Liver (tissue), 10 donors: ENCODE measurements at places on chromosomes 16 and 17. TPM values are rescaled to one million over a fixed set of nuclear protein-coding genes. Genes with fewer than 3 reads are reported as not detected.

- H3K27me3 ChIP-seq: no peaks in the 10 kb centered on the region
- no peak overlapping the region for H3K27ac ChIP-seq
- no peak overlapping the region for H3K4me3 ChIP-seq
- no peaks in the 10 kb centered on the region for H3K4me1 ChIP-seq
- DNase-seq: no peak
- H3K36me3 ChIP-seq: no peaks in the 10 kb centered on the region
These were observed 114.5 kb upstream of the CREBBP start for GRCh38 chr16:3995001-3995400.

DNA sequence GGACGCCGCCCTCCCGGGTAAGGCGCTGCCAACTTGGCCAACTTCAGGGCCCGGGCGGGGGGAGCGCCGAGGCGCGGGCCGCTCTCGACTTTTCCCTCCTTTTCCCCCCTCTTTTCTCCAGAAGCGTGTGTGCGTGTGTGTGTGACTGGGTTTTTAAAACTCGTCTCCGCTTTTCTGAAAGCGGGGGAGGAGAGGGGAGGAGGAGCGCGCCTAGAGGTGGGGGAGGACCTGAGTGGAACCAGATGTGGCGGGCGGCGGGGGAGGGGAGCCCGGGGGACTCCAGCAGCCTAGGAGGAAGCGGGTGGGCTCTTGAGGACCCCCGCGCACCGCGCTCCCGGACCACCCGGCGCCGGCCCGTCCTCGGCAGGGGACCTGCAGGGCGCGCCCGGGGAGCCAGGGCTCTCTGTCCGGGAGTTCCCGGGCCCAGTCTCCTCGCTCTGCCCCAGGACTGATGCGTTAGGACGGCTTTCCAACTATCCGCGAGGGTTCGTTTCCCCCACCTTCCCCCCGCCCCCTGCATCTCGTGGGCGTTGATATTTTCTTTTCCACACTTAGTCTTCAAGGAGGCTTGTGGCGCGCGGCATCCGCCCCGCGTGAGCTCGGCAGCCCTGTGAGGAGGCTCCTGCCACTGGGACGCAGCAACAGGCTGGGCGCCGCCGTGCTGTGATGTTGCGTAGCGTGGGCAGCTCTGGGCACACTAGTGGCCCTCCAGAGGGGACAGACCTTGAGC, 599 bp downstream of the MRC2 start:
- no peaks in the 10 kb centered on the region for H3K36me3 ChIP-seq
- DNase-seq: no peak
- H3K27ac ChIP-seq: peak overlapping the region; percentile 63
- peaks cover 4% of the 10 kb centered on the region for H3K27me3 ChIP-seq

GRCh38 chr16:54453871-54454270, 167.3 kb upstream of the IRX3 start:
- H3K4me1 ChIP-seq: no peaks in the 10 kb centered on the region
- no peak overlapping the region for H3K4me3 ChIP-seq
- H3K36me3 ChIP-seq: no peaks in the 10 kb centered on the region

DNA sequence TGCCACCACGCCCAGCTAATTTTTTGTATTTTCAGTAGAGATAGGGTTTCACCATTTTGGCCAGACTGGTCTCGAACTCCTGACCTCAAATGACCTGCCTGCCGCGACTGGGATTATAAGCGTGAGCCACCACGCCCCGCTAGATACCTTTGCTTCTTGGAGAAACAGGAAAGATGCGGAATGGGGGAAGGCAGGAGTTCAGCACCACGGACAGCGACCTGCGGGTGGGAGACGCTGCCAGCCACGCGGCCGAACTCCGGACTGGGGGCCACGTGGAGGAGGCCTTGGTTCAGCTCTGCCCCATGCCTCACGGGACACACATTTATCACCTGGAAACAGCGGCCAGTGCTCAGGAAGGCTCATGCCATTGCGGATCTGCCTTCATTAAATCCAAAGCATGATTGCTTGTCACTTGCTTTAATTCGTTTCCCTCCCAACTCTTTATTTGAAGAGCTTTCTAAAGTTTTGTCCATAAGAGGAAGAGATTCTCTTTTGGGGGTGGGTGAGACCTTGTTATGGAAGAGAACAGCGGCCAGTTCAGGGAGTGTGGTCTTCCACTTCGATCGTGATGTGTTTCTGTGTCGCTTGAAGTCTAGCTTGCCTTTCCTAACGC, 219.9 kb downstream of the ENGASE start:
- no peaks in the 10 kb centered on the region for H3K36me3 ChIP-seq
- H3K4me3 ChIP-seq: no peak overlapping the region
- H3K4me1 ChIP-seq: no peaks in the 10 kb centered on the region
- H3K27me3 ChIP-seq: peaks cover 3% of the 10 kb centered on the region
- no peak overlapping the region for H3K27ac ChIP-seq
- DNase-seq: peak; percentile 75

Gene CSH1
- not detected for total RNA-seq

Gene WDR90
- total RNA-seq: 13.4 TPM

GRCh38 chr17:37648555-37648954, 5.3 kb upstream of the DDX52 start:
- H3K27me3 ChIP-seq: no peaks in the 10 kb centered on the region
- H3K4me1 ChIP-seq: no peaks in the 10 kb centered on the region
- no peaks in the 10 kb centered on the region for H3K36me3 ChIP-seq
- no peak for DNase-seq
- no peak overlapping the region for H3K4me3 ChIP-seq

Gene PPP1R27
- total RNA-seq: not detected

Gene TUBB3
- 0.25 TPM for total RNA-seq

Gene KRT24
- total RNA-seq: not detected

Gene CDC42EP4
- 31.0 TPM for total RNA-seq

Gene SLC16A6
- total RNA-seq: 0.89 TPM

DNA sequence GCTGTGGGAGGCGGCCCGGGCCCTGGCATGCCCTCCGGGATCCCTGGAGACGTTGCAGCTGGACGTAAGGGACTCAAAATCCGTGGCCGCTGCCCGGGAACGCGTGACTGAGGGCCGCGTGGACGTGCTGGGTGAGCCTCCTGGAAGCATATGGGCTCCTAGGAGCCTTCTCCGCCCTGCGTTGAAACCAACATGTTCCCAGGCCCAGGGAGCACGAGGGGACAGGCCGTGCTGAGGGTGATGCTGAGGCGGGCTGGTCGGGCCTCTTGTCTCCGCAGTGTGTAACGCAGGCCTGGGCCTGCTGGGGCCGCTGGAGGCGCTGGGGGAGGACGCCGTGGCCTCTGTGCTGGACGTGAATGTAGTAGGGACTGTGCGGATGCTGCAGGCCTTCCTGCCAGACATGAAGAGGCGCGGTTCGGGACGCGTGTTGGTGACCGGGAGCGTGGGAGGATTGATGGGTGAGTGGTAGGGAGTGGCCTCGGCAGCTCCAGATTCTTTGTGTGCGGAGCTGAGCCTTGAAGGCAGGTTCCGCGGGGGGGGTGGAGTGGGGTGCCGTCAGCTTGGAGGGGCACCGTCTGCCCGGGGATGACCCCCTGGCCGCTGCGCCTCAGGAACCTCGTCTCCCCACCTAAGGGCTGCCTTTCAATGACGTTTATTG, 567 bp downstream of the HSD17B1 start:
- no peak overlapping the region for H3K4me3 ChIP-seq
- DNase-seq: no peak
- no peaks in the 10 kb centered on the region for H3K36me3 ChIP-seq
- H3K27me3 ChIP-seq: no peaks in the 10 kb centered on the region
- peak overlapping the region; percentile 93 for H3K27ac ChIP-seq
- peaks cover 25% of the 10 kb centered on the region for H3K4me1 ChIP-seq

GRCh38 chr16:81616321-81617020, 162.6 kb upstream of the PLCG2 start:
- peak overlapping the region; percentile 22 for H3K27ac ChIP-seq
- H3K36me3 ChIP-seq: no peaks in the 10 kb centered on the region
- H3K4me1 ChIP-seq: no peaks in the 10 kb centered on the region
- DNase-seq: no peak

- H3K27me3 ChIP-seq: no peaks in the 10 kb centered on the region
- no peak for DNase-seq
- no peak overlapping the region for H3K27ac ChIP-seq
- no peak overlapping the region for H3K4me3 ChIP-seq
These were observed 11.3 kb upstream of the NFAT5 start for GRCh38 chr16:69554495-69554894.

- H3K27ac ChIP-seq: no peak overlapping the region
- H3K36me3 ChIP-seq: no peaks in the 10 kb centered on the region
- H3K4me1 ChIP-seq: peaks cover 7% of the 10 kb centered on the region
- no peaks in the 10 kb centered on the region for H3K27me3 ChIP-seq
- no peak for DNase-seq
These were observed 13.1 kb downstream of the SPATA33 start for GRCh38 chr16:89670496-89671431.

DNA sequence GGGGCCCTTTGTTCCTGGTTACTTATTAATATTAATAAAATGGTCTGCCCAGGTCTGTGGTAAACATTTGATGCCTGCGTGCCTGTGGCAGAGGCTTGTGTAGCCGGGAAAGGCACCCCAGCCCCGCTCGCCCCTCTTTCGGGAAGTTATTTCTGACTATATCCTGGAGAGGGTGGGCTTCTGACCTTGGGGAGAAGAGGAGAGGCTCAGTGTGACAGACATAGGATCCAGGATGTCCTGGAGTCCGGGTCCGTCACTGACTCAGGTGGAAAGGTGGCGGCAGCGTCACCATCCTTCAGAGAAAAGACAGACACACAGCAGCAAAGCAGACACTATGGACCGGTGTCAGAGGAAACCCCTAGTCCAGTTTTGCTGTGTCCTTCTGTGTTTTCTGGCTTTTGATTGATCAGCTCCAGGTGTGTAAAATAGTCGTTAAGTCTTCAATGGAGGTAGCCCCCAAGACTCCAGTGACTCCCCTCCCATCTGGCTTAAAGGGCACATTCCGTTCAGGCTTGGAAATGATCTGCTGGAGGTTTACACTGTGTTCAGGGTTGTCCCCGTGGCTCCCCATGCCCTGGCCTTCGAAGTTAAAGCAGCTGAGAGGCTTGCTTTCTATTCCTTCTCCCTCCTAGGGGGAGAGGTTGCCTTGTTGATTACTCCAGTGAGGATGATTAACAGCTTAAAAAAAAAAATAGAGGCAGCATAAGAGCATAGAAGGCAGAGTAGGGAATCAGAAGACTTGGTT, 81.6 kb downstream of the CCDC182 start:
- H3K4me3 ChIP-seq: no peak overlapping the region
- no peak for DNase-seq
- H3K4me1 ChIP-seq: no peaks in the 10 kb centered on the region
- H3K27me3 ChIP-seq: no peaks in the 10 kb centered on the region
- no peaks in the 10 kb centered on the region for H3K36me3 ChIP-seq

Gene HYDIN
- total RNA-seq: 0.37 TPM

Gene ESRP2
- total RNA-seq: 21.0 TPM

DNA sequence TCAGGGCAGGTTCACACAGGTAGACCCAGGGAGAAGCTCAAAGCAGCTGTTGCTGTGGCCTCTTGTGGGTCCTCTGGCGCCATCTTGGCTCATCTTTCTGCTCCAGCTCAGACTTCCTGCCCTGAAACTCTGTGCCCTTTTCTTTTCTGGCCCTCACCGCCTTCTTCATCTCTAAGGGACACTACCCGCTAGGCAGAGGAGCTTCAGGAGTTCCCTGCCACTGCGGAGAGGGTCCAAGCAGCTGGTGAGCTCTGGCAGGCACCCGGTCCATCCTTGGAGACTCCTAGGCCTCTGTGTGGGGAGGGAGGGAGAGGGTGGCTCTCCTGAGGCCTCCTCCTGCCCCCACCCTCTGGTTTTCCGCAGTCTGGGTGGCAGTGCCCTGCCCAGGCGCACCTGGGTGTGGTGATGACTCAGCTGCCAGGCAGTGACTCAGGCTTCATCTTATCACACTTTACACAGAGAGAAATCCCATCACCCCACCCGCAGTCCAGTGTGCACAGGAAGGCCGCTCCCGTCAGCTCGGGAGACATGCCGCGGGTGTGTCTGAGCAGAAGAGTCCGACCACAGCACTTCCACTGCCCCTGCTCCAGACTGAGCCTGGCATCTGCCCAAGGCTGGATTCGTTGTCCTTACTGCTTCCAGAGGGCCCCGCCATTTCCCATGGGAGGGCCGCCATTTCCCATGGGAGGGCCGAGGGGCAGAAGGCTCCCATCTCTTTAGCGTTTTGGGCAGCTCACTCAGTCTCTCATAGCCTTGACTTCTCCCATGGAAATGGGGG, 7.3 kb downstream of the NT5C start:
- H3K4me3 ChIP-seq: no peak overlapping the region
- H3K27ac ChIP-seq: peak overlapping the region; percentile 25
- H3K27me3 ChIP-seq: no peaks in the 10 kb centered on the region
- H3K4me1 ChIP-seq: no peaks in the 10 kb centered on the region
- H3K36me3 ChIP-seq: peaks cover 2% of the 10 kb centered on the region
- peak; percentile 88 for DNase-seq

DNA sequence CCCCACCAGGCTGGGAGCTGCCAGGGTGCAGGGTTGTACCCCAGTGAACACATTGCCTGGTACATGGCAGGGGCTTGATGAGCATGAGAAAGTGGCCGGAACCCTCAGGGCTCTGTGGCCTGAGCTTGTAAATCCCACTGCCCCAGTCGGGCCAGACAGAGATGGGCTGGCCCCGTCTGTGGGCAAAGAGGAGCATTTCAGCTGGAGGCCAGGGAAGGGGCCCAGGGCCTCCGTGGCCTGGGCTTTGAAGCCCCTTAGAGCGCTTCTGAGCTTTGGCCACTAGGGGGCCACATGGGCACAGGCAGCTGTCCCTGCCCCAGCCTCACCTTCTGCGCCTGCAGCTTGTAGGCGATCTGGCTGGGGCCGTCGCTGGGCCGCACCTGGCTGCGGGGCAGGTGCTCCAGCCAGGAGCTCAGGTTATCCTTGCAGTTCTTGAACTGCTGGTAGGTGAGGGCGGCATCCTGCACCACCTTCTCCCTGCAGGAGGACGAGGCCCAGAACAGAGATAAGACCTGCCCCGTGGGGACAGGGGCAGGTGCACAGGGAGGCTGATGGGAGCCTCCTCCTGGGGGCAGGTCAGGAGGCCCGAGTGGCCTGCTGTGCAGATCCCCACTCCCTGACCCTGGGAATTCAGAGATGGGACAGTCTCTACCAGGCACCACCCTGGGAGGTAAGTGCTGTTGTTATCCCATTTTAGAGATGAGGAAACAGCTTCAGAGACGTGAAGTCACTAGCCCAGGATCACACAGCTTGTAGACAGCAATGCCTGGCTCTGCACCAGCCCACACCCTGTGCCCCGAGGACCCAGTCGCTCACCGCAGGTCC, 12.8 kb downstream of the EVPL start:
- no peaks in the 10 kb centered on the region for H3K36me3 ChIP-seq
- peak; percentile 80 for DNase-seq
- H3K27me3 ChIP-seq: no peaks in the 10 kb centered on the region
- H3K27ac ChIP-seq: no peak overlapping the region
- H3K4me1 ChIP-seq: no peaks in the 10 kb centered on the region
- H3K4me3 ChIP-seq: no peak overlapping the region

Gene TLCD2
- 1.2 TPM for total RNA-seq

DNA sequence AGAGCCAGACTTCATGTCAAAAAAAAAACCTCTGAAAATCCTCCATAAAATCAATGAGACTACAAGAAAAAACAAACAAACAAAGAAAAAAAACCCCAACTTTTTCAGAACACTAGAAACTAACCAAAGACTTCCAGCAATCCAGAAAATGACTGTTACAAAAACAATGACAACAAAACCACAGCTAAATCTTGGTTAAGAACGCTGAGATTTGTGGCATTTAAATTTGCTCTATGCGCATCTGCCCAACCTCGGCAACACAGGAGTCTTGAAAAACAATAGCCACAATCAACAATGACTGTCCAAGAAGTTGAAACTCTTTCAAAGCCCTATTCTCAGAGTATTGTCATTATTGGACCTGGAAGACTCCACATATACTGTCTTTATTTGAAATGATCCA, 402.4 kb downstream of the ZFHX3 start:
- no peaks in the 10 kb centered on the region for H3K36me3 ChIP-seq
- no peak overlapping the region for H3K4me3 ChIP-seq
- H3K27ac ChIP-seq: no peak overlapping the region
- no peak for DNase-seq
- no peaks in the 10 kb centered on the region for H3K27me3 ChIP-seq
- H3K4me1 ChIP-seq: no peaks in the 10 kb centered on the region
